ENCODE measurements at places on chromosomes 6 and 20.

DNA sequence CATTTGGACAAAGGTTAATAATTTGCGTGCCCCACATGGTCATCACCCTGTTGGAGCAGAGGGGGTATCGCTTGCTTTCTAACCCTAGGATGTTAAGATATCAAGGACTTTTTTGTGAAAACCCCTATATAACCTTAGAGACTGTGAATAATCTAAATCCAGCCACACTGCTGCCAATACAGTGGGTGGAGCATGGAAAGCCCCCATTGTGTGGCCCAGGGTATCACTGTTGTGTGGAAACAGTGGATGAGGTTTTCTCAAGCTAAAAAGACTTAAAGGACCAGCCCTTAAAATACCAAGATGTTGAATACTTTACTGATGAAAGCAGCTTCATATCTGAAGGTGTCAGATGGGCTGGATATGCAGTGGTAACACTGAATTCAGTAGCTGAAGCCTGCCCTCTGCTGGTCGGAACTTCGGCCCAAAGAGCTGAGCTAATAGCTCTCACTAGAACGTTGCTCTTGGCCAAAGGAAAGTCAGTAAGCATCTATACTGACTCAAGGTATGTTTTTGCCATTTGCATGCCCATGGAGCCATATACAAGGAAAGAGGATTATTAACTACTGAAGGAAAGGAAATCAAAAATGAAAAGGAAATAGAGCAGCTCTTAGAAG, 695.2 kb downstream of the PHF3 start:
- DNase-seq = peak; percentile 53

- DNase-seq = no peak
Observed at GRCh38 chr6:122389704-122390372, 9.6 kb upstream of the HSF2 start.

DNA sequence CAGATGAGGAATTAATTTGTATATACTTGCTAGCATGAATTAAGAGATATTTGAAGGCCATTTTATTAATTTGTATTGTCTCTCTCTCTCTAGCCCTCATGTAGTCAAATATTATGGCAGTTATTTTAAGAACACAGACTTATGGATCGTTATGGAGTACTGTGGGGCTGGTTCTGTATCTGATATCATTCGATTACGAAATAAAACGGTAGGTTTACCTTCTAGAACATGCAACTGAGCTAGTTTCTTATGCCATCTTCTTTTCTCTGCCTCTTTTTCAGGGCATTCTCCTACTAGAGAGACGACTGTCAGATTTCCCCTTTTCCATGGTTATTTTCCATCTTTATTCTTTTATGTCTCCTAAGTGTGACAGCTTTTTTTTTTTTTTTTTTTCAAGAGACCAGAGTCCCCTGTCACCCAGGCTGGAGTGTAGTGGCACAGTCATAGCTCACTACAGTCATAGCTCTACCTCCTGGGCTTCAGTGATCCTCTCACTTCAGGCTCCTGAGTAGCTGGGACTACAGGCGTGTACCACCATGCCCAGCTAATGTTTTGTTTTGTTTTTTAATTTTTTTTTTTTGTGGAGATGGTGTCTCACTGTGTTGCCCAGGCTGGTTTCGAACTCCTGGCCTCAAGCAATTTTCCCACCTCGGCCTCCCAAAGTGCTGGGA, 15.6 kb downstream of the STK4 start:
- no peak for DNase-seq

- no peak for DNase-seq
Observed at GRCh38 chr20:57317316-57317788, 12.3 kb upstream of the SPO11 start.

DNA sequence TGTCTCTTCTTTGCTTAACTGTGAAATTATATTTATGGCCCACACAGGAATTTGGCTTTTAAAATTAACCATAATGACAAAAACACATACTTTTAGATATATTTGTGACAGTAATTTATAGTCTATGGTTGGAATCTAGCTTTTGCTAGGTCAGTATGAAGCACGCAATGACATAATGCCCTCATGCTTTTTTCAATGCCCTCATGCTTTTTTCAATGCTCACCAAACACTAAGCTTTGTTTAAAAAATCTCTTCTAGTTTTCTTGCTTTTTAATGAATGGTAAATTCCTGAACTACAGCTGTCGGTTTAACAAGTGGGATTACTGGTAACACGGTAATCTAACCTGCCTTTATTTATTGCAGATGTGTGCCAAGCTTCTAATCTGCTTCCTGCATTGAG, 12.7 kb downstream of the CCN6 start:
- DNase-seq = no peak

Measured in right forelimb (tissue), 1 donor.